Stimulated activated CD8-positive, alpha-beta memory T cell treated with anti-CD3 and anti-CD28 coated beads, Interleukin-4, amount 100 ng/mL, for 1 hour (primary cell): ENCODE measurements at places on chromosomes 4 and X.

DNA sequence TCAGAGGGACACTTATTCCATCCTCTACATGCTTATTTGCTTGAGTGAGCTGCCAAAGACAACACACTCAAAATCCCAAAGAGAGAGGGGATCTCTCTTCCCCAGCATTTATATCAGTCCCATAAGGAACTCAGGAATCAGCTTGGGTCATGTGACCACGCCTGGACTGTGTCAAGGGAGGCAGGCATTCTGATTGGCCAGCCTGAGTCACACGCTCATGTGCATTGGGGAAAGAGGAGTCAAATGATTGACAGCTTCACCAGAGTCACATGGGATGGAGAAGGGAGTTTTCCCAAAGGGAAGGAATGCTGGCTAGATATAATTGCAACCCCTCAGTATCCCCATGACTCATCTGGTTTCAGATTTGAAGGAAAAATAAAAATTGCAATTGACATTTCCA lies 49.0 kb downstream of the RWDD4 start:
- no peak for DNase-seq

DNA sequence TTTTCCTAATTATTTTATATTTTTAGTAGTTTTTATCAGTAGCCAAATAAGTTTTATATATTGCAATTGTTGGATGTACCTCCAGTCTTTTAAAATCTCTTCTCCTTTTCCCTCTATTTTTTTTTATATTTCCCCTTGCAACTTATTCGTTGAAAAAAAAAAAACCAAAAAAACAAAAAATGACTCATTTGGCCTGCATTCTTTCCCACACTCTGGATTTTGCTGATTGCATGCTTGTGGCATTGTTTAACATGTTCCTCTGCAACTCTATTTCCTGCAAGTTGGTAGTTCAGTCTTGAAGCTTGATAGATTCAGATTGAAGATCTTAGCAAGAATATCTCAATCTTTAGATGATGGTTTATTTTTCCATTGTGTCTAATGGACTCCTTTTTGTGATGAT lies 260.6 kb upstream of the BOD1L1 start:
- DNase-seq: no peak

DNA sequence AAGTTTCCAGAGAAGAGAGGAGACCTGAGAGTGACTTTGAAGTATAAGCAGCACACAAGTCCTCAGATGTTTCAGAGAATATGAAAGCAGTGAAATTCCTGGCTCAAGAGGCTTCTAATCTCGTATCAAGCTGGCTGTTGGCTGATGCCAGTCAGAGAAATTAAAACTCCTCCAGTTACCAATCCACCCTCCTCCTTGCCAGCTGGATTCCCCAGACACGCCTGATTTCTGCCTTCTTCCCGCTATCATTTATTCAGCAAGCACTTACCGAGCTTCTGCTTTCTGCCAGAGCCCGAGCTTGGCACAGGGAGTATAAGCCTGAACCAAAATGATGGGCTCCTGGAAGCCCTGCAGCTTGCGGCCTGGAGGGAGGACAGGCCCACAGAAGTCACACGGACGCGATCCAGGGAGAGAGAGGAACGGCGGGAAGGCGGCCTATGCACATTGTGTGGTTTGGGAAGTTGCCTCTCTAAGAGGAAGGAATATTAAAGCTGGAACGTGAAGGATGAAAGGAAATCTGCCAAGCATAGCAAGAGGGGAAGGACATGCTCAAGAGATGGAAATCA lies 102.4 kb upstream of the TBL1X start:
- DNase-seq: no peak

- DNase-seq: no peak
These were observed 478 bp upstream of the PLXNA3 start for GRCh38 chrX:154457491-154458115.

DNA sequence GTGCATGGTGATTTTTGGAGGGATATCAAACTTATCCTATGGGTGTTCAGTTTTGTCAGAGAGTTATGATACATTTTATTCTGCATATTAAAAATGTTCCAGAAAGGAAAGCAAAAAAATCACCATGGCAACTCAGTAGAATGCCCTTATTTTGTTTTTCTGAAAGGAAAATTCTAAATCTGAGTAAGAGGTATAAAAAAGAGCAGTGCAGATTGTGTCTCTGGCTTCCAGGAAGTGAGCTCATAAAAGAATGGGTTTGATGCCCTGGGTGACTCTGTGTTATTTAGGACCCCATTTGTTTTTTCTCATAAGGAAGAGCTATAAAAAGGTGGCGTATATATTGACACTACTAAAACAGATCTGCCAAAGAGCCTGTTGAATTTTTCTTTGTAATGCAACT lies 128.8 kb downstream of the UCHL1 start:
- DNase-seq: no peak

- DNase-seq: no peak
These were observed 60.5 kb upstream of the USP9X start for GRCh38 chrX:41024755-41025154.

DNA sequence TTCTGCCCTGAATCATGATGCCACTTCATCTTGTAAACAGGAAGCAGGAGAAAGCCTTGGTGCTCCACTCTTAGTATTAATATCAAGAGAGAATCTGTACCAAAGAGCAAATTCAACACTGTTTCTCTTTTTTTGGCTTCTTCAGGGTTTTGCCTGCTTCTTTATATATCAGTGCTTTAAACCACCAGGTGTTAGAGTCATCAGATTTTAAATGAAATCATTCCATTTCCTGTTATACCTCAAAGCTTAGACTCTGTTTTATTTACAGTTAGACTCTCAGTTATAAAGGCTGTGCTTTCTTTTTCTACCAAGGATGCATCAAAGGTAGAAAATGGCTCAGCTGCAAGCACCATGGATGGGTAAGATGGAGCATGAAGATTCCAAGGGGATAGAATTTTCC lies 350.9 kb downstream of the CAMK2D start:
- no peak for DNase-seq

GRCh38 chrX:98380106-98380505 lies 1496.4 kb downstream of the RPA4 start:
- DNase-seq: no peak

DNA sequence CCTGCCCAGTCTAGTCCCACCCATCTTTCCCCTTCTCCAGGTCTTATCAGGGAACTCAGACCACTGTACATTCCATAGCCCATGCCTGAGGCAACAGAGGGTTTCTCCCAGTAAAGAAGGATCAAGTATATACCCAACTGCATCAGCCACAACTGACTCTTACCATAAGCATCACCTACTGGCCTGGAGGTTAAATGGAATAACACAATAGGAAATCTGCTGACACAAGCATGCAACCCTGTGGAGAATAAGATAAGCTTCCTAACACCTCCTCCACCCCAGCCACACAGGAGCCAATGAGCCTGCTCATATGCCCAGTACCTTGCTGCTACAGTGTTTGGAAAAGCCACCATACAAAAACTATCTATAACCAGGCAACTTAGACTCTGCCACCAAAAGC lies 34.6 kb upstream of the PLK4 start:
- no peak for DNase-seq

- DNase-seq: no peak
These were observed 393.8 kb upstream of the GRID2 start for GRCh38 chr4:91909963-91910362.

GRCh38 chrX:29662759-29663503 lies 552.4 kb upstream of the MAGEB2 start:
- no peak for DNase-seq

GRCh38 chrX:153865685-153866084 lies 20.3 kb downstream of the L1CAM start:
- DNase-seq: no peak

- DNase-seq: no peak
These were observed 3.1 kb downstream of the PRKG2 start for GRCh38 chr4:81211956-81212355.

DNA sequence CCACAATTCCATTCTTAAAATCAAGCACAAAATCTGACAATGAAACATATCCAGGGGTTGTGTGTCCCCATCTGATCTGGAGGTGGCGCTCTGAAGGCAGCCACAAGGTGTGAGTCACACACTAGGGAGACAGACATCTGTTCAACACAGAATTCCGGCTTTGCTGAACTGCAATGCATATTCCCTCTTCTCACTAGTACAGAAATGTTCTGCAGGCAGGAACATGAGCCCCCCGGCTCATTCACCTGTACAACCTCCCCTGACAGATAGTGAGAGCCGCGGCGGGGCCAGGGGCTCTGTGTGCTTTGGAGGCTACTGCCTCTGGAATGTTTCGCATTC lies 41.9 kb downstream of the WDR1 start:
- no peak for DNase-seq

GRCh38 chr4:1413204-1413663 lies 7.0 kb upstream of the NKX1-1 start:
- DNase-seq: no peak

DNA sequence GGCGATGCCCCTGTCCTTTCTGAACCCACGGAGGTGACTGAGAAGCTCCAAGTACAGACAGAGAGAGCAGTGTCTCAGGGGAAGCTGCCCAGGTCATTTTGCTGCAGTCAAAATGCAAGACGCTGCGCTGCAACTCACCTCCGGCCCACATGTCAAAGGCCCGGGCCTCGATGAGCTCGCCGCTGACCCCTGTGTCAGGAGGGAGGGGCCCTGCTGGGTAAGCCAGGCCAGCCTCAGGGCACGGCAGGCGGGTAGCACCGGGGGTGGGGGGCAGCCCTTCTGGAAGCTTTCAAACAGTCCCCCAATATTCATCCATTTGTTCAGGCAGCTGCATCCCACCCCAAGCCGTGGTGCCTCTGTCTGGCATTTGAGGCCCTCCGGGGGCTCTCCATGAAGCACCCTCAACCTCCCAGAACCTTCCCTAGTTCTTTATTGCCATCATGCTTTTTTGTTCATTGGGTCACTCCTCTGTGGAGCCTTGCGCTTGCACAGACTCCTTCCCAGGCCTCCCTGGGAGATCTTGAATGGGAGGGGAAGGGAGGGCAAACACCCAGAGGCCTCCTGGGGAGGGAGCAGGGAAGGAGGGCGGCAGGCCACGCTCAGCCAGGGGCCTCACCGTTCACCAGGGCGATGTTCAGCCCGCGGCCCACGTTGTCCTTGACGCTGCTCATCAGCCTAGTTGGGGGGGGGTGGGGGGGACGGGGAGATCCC lies 8.2 kb downstream of the FAM3A start:
- no peak for DNase-seq

GRCh38 chr4:4837316-4837715 lies 22.1 kb upstream of the MSX1 start:
- no peak for DNase-seq

DNA sequence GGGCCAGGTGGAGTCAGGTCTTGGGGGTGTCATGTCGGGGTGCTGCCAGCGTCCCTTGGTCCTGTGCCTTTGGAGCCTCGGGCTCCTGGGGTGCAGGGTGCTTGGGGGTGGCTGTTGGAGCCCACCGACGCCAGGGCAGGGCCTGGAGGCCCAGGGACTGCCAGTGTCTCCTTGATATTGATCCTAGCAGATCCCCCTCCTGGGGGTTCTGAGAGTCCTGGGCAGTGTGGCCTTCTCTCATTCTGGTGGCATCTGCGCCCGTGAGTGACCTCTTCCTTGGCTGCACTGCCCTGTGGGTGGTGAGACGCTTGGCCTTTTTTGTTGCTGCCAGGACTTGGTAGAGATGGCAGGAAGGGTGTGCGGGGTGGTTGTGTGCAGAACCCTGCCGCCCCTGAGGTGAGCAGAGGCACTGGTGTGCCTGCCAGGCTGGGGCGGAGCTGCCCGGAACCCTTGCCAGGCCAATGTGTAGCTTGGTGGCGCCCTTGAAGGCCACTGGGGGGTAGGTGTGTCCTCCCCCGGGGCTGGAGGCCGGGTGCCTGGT lies 7.0 kb downstream of the NAT8L start:
- no peak for DNase-seq

GRCh38 chr4:147723326-147723725 lies 8.6 kb upstream of the ARHGAP10 start:
- no peak for DNase-seq

GRCh38 chr4:105495667-105496066 lies 21.8 kb upstream of the PPA2 start:
- no peak for DNase-seq

DNA sequence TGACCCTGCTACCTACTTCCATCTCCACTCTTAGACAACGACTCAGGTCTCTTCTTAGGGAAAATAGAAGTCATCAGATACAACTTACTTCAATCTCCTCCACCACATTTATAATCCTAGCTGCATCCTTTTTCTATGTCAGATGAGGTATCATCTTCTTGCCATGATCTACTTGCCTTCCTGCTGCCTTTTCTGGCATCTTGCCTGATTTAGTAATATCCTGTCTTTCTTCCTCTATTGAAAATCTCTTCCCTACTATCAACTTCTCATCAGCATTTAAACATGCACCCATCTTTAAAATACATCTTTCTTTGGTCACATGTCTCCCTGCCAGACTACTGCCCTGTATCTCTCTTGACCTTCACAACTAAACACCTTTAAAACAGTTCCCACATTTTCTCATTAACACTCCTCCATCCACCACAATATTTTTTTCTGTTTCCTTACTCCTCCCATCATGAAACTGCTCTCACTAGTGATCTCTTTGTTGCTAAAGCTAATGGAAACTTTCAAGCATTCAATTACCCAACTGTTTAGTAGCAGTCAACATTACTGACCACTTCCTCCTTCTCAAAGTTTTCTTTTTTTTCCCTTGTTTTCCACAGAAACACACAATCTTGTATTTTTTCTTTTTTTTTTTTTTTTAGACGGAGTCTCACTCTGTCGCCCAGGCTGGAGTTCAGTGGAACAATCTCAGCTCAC lies 100.8 kb upstream of the CXorf66 start:
- DNase-seq: no peak

DNA sequence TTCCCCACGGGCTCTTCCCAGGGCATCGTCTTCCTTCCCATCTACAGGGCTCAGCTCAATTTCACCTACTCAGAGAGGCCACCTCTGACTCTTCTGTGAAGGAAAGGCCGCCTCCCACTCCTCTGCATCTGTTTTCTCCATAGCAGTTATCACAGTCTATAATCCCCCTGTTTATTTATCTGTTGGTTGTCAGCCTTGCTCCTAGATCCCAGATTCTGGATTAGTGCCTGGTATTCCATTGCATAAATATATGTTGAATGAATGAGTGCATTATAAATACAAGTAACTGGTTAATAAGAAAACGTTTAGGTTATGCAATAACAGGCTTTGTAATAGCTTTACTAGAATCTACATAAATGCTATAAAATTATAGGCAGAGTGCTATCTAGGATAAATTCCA lies 52.9 kb downstream of the NSG1 start:
- DNase-seq: no peak

- DNase-seq: no peak
These were observed 74.2 kb downstream of the SMARCA5 start for GRCh38 chr4:143587703-143588102.

DNA sequence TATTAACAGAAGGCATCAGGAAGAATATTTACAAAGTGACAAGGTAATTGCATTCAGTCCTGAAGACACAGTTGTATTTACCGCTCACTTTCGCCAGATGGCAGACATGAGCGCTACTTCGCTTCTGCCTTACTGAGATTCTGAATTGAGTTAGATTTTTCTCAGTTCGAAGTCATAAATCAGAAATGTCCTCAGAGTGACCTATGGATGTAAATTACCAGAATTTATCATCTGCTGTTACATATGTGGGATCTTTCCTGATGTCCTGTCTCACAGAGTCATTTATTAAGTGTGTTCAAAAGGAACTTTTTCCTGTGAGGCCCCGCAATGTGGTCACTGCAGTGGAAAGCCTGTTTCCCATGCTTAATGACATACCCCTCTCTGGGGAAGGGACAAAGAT lies 97.3 kb upstream of the DCLK2 start:
- DNase-seq: no peak
